Stimulated activated CD4-positive, alpha-beta T cell treated with anti-CD3 and anti-CD28 coated beads, Interleukin-1b, Interleukin-23, amount 100 ng/mL, for 48 hours (primary cell): ENCODE measurements at places on chromosomes 6 and 20.
A peak's percentile ranks its signal among the peaks of the same experiment; 100 is the strongest.

DNA sequence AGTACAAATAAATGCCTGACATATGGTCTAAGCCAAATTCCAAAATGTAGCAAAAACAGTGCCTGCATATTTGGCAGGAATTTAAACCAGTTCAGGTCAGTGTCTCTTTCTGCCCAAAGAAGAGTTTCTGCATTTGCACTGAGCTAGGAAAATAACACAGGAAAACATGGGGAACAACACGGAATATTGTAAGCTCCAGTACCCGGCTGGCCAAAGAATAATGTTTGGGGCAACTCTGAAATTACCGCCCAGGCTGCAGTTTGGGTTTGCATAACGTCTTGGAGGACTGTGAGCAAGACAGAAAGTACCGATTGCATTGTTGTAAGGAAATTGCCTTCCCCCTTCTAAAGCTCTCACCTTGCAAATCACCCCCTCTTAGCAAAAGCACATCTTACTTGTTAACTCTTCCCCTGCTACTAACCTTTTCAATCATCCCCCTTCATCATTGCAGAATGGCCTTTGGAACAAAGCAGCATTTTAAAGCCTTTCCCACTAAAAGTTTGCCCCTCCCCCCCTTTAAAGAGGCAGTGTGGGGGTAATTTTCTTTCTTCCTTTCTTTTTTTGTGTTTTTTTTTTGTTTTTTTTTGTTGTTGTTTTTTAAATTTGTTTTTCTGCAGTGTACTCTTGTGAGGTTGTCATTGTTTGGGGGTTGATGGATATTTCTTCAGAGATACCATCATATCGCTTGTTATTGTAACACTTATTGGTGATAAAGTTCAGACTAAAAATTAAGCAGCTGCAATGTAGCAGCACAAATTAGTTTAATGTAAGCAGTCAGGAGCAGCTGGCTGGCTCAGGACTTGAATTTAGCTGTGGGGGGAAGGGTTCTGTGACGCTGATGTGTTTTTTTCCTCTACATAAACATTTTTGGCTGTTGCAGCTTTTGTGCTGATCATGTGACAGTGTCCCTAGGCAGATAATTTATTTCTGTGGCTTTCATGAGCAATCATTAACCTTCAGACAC lies 100.0 kb upstream of the CITED2 start:
- no peak for DNase-seq

DNA sequence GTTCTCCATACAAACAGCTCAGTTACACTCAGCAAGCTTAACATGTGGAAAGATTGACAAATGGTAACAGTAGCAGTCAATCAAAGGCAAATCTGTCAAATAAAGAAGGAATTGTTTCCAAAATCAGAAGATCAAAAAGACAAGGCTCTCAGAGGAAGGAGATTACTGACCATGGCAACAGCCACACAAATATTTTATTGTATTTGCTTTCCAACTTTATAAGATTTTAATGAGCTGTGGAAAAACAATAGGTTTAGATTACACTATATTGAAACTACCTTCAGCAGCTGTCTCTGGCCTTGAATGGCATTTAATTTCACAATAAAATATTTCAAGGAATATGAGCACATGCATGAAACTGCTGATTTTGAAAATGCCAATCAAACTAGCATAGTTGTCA lies 1143.9 kb upstream of the GJE1 start:
- no peak for DNase-seq

GRCh38 chr6:157291356-157291755 lies 32.0 kb downstream of the TMEM242 start:
- DNase-seq = no peak

GRCh38 chr6:116568821-116569755 lies 2.2 kb upstream of the RWDD1 start:
- DNase-seq = no peak

- DNase-seq = no peak
Observed at GRCh38 chr20:58829531-58829941, 21.2 kb downstream of the GNAS-AS1 start.

DNA sequence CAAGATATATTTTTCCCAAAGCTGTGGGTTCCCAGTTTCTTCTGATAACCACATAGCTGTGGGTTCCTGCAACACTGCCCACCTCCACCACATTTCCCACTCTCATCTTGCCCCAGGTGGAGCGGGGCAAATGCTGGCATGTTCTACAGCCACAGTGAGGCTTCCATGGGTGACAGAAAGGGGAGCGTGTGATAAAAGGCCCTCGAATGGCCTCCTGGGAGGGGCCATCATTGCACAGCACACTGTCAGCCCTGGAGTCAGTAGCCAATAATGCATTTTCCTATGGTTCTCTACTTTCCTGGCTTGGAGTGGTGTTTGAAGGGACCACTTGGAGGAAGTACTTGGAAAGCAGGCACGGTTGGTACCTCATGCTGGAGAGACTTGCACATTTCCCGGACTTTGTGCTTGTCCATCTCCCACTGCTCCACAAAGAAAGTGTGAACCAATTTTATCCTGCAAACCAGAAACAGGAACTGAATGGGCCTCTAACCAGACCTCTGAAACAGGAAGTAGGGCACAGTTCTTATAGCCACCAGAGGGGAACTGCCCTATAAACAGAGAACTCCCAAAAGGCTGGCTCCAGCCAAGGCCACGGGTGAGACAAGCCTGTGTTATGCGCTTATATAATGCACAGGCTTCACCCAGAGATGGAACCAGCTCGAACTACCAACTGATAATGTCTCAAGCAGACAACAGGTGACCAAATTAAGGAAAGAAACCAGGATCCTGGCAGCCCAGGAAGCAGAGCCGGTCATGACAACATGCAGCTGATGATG lies 8.6 kb downstream of the MAP3K5 start:
- no peak for DNase-seq

GRCh38 chr6:124924333-124924759 lies 37.9 kb upstream of the RNF217 start:
- DNase-seq = no peak

DNA sequence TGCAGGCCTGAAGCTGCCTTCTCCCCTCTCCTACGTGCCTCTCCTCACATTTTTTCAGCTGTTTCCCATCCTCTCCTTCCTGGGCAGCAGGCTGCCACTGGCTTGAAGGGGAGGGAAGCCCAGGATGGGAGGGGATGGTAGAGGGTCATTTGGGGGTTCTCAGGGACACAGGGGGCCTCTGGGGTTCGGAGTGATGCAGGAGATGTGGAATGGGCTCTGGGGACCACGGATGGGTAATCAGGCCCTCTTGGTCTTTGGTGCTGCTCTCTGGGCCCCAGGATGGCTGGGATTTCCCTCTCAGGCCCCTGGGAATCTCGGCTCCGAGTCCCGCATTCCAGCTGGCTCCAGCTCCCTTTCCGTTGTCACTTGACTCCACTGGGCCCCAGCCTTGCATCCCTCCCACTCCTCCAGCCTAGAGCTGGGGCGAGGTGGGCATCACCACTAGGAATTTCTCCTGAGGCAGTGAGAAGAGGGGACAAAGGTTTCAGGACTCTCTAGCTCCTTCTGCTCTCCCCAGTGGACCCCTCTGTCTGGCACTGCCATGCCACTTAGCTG lies 2.0 kb upstream of the DDR1 start:
- no peak for DNase-seq

DNA sequence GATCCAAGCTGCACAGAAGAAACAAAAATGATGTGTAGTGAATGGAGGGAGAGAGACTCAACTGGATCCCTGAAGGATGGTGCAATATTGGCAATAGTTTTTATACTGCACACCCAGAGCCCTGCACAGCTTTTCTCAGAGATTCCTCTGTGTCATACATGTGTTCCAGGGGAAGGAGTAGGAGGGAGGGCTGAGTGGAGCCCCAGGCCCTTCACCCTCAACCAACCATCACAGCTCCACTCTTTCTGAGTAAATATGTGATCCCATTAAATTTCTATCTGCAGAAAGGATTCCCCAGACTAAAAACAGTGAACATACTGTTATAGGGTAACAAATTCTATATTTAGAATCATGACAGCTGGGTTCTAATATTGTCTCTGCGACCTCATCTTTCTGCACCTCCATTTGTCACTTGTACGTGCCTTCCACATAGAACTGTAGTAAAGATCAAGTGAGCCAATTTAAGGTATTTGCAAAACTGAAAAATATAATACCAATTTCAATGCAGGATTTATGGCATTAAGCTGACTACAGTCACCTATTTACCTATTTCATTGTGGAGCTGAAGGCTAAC lies 421.4 kb upstream of the NRSN1 start:
- no peak for DNase-seq

DNA sequence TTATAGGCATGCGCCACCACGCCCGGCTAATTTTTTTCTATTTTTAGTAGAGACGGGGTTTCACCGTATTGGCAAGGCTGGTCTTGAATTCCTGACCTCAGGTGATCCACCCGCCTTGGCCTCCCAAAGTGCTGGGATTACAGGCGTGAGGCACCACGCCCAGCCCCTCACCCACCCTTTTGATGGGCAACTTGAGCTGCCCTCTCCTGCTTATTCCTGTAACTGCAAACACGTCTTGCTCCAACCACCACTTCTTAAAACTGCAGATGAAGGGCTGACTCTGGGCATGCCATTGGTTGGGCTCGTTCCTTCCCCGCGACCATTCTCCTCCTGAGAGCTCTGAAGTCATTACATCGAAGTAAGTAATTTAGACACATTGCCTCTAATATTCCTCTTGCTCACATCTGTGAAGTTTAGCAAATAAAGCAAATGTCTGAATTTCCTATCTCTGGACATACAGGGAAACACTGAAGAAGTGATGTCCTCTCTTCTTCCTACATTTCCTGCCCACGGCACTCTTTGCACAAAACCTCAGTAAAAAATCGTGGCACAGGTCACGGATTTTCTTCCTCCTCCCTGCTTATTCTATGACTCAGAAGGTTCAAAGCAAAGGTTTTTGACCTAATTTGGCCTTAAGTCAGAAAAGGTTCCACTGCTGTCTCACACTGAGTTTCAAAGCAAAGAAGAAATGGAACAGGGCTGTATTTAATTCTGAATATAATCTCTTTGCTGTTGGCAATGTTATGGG lies 117.5 kb downstream of the GMPR start:
- no peak for DNase-seq

DNA sequence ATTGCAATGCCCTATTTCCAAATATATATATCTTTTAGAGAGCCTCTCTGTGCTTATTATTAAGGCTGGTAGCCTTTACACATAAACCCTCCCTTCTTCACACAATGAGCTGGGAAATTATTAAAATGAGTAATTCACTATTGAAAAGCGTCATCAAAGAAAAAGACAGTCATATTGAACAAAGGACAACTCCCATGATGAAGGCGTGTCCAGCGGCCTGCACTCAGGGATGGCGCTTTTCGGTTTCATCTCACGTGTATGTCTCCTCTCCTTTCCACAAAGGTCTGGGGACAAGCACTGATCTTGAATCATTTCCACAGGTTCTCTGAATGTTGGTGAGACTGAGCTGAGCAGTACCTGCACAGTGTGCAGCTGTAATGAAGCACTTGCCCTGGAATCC lies 3.5 kb downstream of the SERPINB9 start:
- peak; percentile 67 for DNase-seq

GRCh38 chr6:31464252-31465184 lies 33.4 kb upstream of the MICB start:
- DNase-seq = no peak

DNA sequence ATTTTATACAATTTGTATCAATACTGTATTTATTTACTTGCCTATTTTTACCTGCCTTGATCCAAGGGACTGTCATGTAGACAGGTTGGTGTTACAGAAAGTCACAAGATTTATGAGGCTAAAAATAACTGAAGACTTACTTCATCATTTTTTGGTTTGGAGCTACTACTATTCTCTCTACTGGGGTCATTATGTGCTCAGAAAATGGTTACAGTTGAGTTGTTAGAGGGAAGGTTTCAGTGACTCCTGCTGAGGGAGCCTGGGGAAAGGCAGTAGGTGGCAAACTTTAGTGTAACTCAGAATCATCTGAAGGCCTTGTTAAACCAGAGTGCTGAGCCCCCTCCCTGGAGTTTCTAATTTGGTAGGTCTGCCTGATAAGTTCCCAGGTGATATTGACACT lies 118.8 kb downstream of the TINAG start:
- DNase-seq = no peak

DNA sequence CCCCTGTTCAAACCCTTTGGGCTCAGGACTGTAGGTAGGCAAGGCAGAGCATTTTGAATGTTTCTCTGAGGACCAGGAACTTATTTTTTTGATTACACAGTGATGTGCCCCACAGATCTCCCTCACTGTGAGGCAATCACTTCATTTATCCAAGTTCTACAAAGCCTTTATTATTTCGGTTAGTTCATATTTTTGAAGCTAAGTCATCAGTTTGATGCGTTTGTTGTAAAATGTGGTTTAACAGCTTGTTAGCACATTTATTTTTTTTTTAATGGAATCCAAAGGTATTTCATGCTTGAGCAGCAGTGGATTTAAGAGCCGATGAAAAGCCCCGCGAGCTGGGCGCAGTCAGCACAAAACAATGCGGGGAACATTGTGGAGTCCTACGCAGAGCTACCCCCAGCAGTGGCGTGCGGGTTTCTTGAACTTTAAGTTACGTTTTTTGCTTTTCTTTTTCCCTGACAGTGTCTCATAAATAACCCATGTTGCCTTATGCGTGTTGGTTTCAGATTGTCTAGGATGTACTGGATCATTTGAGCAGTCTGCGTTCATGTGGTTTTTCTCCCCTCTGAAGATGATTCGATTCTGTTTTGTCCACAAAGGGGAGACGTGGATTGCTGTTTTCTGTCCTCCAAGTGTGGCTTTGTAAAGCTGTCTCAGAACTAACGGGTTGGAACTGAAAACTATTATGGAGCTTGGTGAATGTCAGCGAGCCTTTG lies 233.6 kb upstream of the BMP2 start:
- no peak for DNase-seq

GRCh38 chr20:16848061-16848460 lies 99.9 kb downstream of the OTOR start:
- no peak for DNase-seq

DNA sequence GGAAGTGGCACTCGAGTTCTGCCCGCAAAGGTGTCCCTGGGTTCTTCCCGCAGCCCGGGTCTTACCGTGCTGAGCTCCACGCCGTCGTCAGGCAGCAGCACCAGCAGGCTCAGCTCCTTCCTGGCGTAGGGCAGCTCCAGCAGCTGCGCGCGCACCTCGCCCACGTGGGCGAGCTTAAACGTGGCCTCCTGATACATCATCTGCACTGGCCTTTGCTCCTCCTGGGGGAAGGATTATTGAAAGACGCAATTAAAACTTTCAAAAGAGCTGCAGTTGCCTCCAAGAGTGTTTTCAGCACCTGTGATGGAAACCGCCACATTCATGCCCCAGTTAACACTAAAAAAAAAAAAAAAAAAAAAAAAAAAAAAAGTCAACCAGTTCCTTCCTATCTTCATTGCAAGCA lies 11.3 kb downstream of the SERPINB9 start:
- DNase-seq = peak; percentile 79

DNA sequence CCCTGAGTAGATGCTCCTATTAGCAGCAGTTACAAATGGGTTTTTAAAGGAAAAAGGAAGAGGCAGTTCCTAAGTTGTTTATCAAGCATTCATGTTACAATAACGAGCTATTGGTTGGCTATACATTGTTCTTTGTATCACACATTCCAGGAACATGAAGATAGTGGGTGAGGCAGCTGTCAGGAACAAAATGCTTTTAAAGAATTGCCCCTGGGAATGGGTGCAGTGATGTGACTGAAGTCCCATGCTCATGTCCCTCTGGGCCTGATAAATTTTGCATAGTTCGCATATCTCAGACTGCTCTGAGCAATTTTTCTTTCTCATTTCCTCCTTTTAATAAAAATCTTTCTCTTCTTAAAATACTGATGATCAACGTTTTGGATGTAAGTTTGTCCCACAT lies 3.7 kb downstream of the ENPP1 start:
- DNase-seq = no peak
